Posterior vena cava (tissue), 2 donors: ENCODE measurements at places on chromosomes 16 and 17. TPM values are rescaled to one million over a fixed set of nuclear protein-coding genes. Genes with fewer than 3 reads are reported as not detected.

Gene PNMT
- 0.62 TPM for total RNA-seq

Gene ZFP3
- total RNA-seq = 4.6 TPM

Gene KRTAP1-5
- not detected for total RNA-seq

Gene UNC119
- total RNA-seq = 12.9 TPM

Gene ZNF174
- total RNA-seq = 8.2 TPM

DNA sequence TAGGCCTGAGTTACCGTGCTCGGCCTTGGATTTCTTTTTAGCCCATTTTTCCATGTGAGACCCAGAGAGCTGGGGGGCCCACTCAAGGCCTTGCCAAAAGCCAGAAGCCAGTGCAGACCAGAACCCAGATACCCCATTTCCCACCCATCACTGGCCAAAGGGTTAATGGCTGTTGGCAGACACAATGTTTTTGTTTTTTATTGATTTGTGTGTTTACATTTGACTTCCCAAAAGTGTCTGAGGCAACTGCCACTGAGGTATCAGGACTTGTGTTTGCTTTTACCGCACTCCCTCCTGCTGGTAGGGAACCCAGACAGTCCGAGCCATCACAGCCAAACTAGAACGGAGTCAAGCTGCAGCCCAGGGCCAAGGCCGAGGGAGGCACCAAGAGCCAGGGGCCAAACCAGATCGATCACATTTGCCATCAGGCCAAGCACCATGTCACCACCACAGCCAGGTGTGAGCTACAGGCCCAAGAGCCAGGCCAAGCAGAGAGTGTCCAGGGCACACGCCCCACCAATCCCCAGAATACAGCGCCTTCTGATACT, 7.7 kb upstream of the TNFSF12 start:
- DNase-seq = no peak

DNA sequence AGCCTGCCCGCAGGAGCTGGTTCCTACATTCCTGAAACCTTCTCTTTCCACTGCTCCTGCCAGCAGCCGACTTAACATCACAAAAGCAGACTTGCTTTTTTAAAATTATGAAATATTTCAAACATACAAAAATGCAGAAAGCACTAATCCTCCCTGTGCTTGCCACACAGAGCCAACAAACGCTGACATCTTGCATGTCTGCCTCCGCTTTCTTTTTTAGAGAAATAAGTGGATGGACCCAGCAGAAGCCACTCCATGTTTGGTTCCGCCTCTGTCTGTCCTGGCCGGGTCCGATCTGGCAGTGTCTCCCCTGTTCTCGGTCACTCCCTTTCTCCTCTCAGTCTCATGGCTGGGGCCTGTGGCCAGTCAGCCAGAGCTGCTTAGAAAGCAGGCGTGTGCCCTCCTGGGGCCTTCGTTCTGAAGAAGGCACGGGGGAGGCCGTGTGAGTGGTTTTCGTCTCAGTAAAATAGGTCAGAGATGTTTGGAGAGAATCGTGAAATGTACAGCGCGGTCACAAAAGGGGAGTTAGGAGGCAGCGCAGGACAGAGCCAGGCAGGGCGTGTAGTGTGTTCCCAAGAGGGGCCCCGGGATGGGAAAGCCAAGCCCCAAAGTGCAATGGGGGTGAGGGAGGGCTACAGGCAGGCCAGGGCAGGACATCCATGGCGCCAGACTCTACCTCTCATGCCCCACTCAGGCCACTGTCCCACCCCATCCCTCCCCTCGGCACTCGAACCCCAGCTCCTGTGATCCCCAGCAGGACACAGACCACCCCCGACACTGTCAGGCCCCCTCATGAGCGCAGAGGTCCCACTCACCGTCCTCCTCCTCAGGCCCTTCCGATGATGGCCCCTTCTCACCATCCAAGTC, 23.2 kb downstream of the MXRA7 start:
- peak; percentile 94 for DNase-seq

DNA sequence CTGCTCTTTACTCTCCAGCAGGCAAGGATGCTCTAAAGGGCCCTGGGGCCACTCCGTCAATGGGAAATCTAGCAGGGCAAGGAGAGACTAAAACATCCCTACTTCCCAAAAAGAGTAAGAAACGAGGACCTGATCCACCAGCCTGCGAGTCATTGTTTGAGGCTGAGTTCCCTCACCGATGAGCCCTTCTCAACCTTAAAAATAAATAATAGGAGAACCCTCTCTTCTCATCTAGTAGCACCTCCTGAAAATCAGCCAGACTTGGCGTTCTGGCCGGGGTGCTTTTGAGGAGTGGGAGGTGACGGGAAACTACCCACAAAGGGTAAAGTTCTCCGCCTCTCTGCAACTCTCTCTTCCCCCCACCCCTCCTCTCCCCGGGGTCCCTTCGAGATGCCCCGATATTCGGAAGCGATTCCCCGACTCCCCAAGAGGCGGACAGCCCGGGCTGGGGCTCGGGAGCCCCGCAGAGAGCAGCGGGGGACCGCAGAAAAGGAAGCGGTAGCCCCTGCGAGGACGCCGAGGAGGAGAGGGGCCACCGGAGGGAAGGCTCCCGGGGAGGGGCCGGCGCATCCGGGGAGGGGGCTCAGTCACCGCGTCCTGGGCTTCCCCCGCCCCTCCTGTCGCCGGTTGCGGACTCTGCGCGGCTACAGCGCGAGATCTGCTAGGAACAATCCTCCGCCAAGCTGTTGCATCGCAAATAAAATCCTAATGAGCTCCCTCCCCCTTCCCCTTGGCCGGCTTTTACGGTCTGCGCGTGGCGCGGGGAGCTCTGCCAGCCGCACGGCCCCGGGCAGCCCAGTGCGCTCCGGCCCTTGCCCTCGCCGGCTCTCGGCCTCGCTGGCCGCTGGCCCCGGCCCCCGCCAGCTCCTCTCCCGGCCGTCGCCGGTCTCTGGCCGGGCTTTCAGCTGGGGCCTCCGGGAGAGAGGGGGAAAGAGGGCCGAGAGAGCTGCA, 1.3 kb downstream of the HOXB9 start:
- DNase-seq = no peak

DNA sequence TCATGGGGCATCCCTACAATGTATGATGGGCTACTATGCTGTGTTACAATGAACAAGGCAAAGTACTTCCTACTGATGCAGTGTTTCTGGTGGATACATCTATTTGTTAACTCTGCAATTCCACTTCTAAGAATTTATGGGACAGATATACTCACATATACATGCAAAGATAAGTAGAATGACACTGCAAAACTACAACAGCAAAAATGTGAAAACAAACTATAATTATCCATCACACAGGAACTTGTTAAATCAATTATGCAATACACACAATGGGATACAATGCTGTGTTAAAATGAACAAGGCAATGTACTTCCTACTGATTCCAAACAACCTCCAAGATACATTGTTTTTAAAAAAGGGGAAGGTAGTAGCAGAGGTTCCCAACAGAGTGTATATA, 3.2 kb downstream of the DDX52 start:
- no peak for DNase-seq

DNA sequence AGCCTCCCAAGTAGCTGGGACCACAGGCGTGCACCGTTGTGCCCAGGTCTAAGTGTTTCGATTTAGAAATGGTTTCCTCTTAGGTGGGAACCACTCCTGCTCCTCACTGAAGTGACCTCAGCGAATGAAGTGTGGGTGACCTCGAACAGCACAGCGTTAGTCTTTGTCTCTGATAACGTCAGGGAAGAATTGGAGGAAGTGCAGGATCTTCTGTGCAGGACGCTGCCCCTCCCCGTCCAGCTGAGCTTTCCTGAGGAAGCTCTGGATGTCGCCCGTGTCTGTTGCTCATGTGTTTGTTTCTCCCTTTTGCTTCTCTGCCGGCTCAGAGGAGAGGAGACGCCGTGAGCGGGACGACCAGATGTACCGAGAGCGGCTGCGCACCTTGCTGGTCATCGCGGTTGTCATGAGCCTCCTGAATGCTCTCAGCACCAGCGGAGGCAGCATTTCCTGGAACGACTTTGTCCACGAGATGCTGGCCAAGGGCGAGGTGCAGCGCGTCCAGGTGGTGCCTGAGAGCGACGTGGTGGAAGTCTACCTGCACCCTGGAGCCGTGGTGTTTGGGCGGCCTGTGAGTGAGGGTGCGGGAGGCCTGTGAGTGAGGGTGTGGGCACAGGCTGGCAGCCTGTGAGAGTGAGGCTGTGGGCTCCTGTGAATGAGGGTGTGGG, 15.6 kb downstream of the SPG7 start:
- no peak for DNase-seq

GRCh38 chr16:53511084-53511402, 8.0 kb upstream of the AKTIP start:
- no peak for DNase-seq

DNA sequence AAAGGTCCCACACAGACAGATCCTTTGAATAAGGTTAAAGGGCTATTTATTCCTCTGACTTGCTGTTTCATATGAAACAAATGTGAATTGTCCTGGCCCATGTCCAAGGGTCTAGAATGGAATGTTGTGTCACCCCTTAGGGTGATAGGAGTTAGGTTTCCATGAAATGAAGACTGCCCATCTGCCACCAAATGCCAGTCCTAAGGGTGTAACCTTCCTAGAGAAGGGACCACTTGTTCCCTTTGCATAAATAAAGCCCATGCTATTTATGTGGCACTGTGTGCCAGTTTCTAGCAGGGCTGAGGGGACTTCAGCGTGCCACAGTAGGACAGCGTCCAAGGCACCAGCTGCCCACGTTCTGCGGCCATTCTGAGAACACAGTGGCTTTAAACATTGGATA, 171.3 kb downstream of the ABCA8 start:
- DNase-seq = no peak

GRCh38 chr17:43338886-43339516, 59.8 kb upstream of the ARL4D start:
- DNase-seq = no peak

DNA sequence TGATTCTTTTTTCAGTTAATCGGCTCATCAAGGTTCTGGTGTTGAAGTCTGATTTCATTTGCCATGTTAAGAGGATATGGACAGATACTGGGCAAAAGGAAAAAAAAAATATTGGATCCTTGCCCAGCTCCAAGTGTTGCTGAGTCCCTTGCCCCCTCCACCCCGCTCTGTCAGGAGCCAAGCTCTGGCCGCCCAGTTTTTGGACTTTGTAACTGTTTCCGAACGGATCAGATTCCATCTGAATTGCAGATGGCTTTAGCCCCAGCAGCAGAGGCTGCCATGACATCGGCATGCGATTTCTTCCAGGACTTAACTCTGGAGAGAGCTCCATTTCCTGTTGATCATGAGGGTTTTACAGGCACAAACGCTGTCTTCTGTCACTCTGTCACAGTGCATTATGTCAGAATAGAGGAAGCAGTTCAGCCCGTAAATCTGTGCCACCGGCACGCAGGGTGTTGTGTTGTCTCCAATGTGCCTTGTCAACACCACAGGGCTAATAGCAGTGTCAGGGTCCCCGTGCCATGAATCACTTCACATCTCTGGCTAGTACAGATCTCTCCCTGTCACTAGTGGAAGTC, 615.6 kb downstream of the MAF start:
- DNase-seq = no peak

GRCh38 chr17:83183951-83184506, 104.6 kb downstream of the METRNL start:
- DNase-seq = peak; percentile 72

GRCh38 chr17:83024218-83024971, 55.0 kb upstream of the METRNL start:
- DNase-seq = no peak

DNA sequence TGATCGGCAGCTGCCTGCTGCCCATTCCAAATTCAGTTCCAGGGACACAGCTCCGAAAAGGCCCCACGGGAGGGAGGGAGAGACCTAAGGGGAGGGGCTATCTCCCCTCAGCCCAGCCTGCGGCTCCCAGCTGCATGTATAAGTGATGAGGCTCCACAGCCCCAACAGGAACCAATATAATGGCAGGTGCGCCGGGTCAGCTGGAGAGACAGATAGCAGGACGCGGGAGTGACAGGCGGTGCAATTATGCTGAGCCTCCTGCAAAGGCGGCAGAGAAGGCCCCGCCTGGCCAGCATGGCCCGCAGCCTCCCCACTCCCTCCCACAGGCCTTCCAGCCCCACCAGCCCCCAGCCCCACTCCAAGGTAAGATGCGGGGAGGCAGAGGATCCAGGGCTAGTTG, 8.1 kb upstream of the C1QL1 start:
- DNase-seq = no peak

DNA sequence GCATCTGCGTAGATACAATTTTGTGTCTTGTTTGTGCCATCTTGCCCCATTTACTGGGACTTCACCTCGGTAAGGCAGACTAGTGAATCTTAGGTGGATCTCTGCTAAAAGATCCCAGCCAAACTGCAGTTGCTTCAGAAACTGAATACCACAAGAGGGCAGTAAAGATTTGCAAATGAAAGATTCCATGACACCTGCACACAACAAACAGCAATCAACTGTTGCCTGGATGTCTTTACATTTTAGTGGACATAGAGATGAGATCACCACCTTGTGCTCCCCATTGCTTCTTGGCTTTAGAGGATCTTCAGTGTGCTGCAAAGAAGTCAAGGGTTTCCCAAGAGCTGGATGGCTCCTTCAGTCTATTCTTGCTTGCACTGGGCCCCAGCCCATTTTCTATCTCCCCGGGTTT, 119.2 kb upstream of the CACNG5 start:
- no peak for DNase-seq

DNA sequence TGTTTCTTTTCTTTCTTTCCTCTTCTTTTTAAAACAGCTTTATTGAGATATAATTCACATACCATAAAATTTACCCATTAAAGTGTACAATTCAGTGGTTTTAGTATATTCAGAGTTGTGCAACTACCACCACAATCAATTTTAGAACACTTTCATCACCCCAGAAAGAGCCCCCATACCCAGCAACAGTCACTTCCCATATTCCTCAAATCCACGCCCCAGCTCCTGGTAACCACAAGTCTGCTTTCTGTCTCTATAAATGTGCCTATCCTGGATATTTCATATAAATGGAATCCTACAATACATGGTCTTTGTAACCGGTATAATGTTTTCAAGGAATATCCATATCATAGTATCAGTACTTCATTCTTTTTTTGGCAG, 19.4 kb downstream of the RARA start:
- DNase-seq = no peak

DNA sequence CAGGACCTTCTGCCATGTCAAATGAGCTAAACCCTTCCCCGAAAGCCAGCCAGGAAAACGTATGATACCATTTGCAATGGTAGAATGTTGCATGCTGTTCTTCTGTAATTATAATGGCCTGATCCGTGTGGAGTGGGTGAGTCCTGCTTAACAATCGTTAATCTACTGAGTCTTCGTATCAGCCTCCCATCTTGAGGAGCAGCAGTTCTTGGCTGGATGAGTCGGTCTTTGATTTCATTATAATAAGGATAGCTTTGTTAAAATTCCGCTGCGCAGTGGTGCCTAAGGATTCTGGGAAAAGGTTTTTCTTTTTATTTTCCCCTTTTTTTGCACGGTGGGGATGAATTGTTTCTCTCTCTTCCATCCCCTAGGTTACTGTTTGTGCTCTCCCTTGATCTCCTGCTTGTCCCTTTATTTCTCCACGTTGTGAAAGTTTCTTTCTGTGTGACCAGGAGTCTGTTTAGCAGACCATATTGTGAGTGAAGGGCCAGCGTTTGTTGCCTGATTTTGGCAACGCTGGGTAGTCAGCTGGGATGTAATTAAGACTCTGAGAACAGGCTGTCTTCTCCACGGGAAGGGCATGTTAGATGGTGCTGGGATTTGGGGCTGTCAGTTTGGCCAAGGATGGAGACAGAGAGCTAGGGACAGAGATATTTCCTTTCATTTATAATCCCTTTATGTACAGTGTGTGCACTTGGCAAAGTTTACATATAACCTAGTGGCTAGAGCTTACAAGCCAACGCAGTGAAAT, 263.0 kb downstream of the FTO start:
- no peak for DNase-seq

GRCh38 chr16:1963806-1964505, 670 bp downstream of the RPS2 start:
- DNase-seq = no peak
